ENCODE measurements at places on chromosomes 11 and 22.

DNA sequence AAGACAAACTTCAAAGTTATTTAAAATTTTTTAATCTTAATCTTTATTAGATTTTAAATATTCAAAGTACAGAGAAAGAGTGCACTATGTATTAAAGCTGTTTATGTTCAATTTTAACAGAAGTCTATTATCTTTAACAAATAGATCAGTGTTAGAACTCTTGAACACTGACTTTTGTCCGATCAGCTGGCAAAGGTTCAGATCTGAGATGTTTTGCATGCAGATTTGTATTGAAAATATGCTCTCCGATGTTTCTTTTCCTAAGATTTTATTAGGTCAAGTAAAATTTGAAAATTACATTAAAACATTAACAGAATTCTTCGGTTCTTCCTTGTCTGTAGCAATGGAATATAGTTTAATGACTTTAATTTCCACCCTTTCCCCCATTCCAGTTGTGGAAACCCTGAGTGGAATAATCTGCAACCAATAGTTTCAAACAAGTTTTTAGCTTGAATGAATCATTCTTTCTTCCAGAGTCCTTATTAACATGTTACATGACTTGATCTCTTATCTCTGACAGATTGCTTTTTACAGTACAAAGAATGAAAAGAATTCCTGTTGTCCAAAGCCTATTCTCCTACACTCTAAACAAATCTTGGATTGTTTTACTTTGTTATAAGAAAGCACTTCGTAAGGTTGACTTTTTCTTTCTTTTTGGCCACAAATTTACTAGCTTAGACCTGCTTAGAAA lies 11.4 kb upstream of the TCP11L1 start:
- DNase-seq = peak; percentile 82

DNA sequence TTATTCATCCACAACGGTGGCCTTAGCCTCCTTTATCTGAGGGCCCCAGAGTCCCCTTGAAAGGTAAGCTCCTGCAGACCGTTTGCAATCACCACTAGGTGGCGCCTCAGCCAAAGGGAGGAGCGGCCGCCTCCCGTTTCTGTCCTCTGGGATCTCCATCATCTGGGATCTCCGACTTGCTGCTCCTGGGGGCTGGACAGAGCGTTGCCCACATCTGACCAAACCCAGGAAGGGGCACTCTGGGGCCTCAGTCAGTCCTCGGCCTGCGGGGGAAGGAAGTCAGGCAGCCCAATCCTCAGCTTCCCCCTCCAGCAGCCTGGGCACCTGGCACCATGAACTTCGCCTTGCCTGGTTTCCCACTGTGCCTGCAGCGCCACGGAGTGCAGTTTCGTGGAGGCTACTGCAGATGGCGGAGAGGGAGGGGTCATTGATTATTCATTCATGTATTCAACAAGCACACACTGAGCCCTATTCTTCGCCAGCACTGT lies 23.5 kb downstream of the TP53I11 start:
- DNase-seq = peak; percentile 57

- DNase-seq = no peak
These were observed 90.9 kb downstream of the GRAMD1B start for GRCh38 chr11:123521001-123521400.

GRCh38 chr11:63277345-63277943 lies 34.0 kb upstream of the SLC22A25 start:
- DNase-seq = no peak

DNA sequence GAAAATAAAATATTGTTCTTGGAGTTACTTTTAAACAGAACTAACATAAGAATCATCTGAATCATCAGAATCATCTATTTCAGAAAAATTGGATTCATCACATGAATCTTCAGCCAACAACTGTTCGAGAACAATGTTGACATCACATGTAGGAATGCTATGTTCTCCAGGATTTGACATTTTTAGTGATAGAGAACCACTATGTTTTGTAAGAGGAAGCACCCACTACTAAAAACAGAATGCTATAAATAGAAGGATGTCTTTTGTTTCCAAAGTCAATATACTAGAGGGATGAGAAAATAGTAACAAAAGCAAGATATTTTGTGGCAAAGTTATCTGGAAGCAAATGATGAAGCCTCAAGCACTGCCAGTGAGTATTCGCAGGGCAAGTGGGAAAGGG lies 263.4 kb upstream of the DDI1 start:
- no peak for DNase-seq

GRCh38 chr22:18947905-18948304 lies 11.8 kb upstream of the PRODH start:
- DNase-seq = no peak

DNA sequence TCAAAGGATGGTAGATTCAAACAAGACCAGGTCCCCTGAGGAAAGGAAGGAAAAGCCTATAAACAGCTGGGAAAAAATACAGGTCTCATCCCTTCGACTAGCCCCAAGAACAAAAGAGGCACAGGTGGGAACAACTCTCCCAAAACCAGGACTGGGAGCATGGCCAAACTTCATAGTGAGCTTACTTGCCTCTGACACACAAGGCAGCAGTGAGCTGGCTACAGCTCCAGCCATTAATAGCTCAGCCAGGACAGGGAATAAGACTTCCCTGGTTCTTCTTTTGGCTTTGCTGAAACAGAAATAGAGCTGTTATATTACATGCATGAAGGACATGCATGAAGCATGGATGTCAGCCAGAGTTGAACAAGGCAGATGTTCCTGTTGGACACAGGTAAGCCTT lies at the start of gene OR10A2:
Gene OR10A2 (plus strand): TSS at position 97 of the 400 bp plus-strand sequence. CDS start 6,698 bp downstream, outside the sequence.
- DNase-seq = no peak

GRCh38 chr11:114889594-114890011 lies 211.3 kb downstream of the NXPE2 start:
- no peak for DNase-seq

GRCh38 chr11:15097411-15097810 lies 17.3 kb upstream of the INSC start:
- no peak for DNase-seq

DNA sequence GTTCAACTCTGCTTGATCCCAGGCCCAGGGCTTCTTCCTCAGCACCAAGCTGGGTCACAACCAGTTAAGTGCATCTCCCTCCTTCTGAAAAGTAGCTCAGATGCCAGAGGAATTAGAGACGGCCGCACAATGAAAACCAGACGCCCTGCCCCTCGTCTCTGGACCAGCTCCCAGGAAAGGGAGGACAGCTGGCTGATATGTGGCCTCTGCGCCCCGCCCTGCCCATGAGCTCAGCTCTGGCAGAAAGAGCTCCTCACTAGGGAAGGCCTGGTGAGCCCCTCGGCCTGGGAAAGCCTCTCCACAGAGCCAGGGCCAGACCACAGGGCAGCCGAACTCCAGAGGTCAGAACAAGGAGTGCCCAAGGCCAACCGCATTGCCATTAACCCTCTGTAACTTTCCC lies 18.1 kb upstream of the SCGB1A1 start:
- DNase-seq = no peak

- DNase-seq = no peak
These were observed 44.2 kb downstream of the CERK start for GRCh38 chr22:46693634-46694415.

DNA sequence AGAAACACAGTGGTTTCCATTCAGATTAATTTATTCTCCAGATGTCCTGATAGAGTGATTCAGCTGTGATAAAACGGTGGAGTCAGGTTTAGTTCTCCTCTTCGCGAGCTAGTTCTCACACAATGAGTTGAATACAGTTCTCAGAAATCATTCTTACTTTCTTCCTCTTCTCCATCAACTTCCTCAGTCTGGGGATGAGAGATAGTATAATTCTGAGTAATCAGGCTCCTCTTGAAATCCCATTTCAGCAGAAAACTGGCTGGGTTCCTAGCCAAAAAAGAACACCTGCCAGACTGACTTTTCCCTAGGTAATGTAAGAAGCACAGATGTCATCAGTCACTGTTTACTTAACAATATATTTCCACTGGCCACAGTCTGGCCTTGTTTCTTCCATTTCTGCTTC lies 76.7 kb downstream of the SVIP start:
- no peak for DNase-seq

DNA sequence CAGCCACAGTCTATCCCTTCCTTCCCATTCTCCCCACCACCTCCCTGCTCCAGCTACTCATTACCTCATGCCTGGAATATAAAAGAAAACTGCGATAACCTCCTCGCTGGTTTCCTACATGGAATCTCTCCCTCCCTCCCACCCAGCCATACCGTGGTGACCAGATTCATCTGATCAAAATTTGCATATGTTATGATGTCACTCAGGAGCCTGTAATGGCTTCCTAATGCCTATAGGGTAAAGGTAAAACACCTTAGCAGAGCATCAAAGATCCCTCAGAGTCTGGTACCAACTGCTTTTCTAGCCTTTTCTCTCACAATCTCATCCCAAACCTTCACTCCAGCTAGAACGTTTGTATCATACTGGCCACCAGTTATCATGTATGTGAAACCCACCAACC lies 19.6 kb downstream of the RTN4RL2 start:
- no peak for DNase-seq

GRCh38 chr22:44360668-44361381 lies 48.1 kb upstream of the SHISAL1 start:
- no peak for DNase-seq

DNA sequence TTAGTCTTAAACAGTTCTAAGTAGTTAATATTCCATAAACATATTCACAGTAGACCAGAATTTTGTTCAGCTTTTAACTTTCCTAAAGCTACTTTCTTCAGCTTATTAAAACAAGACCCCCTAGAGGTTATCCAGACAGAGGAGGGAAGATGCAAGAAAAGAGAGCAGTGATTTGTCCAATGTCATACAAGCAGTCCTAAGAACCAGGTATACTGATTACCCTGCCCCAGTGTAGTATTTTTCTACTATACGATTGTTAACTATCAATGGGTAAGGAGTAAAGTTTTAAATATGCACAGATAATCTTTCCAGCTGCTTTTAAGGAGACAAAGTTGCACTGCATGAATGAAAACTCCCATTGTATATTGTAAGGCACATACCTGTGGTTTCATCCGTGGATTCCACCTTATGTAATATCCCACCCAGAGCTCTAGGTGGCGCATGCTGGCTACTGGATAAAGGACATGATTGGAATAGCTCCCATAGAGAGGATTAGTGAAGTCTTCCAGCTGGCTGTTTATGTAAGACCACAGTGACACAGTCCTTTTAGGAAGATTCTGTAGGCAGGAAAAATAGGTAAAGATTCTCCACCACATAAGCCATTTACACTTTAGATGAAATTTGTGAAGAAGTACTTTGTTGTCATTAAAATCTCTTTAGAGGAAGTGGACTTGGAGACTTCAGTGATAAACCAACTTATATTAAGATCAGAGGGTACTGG lies 45.6 kb downstream of the CEP57 start:
- DNase-seq = peak; percentile 80

- DNase-seq = no peak
These were observed 3.1 kb upstream of the CERK start for GRCh38 chr22:46740910-46741780.

DNA sequence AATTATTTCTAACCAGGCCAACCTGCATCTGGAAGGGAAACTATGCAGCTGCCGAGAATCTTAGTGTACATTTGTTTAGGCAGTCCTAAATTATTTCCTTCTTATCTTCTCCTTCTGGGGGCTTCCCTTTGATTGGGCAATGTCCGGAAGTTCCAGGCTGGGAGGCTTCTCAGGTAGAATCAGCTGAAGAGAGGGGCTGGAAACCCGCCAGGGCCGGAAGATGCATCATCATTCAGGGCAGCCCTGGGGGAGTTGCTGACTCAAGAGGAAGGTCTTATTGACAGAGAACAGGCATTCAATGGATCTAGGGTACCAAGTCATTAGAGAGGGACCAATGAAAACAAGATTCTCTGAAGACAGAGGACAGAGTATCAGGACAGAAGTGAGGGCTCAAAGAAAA lies 150.7 kb downstream of the BLID start:
- no peak for DNase-seq
